ENCODE measurements at places on chromosomes 11 and 22.
A peak's percentile ranks its signal among the peaks of the same experiment; 100 is the strongest.

GRCh38 chr11:57556041-57556440 is 11.4 kb downstream of the UBE2L6 start:
- DNase-seq = no peak

DNA sequence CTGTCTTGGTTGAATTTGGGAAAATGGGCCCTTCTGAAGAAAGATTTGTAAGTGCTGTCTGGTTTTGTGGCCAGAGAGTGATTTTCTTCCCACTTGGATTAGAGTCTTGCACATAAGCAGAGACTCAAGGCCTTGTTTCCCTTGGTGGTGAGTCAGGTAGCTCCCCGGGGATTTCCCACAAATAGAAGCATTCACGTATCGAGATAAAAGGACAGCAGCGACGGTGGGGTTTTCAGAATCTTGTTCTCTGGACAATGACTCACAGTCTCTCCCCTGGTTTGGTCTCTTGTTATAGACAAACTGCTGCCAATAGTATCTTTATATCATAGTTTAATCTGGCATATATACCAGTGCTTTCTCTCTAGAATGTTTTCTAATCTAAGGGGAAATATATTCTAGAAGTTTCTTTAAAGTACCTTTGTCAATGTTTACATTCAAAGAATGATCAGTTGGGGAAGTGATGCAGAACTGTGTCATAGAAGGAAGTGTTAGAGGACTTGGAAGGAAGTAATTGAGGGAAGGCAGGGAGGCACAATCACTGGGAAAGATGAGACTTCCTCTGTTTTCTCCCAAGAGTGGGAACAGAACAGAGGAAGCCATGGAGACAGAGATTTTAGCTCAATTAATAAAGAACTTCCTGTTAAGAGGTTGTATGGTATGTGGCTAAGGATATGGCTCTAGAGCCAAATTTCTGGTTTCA is 18.1 kb downstream of the POLA2 start:
- DNase-seq = no peak

DNA sequence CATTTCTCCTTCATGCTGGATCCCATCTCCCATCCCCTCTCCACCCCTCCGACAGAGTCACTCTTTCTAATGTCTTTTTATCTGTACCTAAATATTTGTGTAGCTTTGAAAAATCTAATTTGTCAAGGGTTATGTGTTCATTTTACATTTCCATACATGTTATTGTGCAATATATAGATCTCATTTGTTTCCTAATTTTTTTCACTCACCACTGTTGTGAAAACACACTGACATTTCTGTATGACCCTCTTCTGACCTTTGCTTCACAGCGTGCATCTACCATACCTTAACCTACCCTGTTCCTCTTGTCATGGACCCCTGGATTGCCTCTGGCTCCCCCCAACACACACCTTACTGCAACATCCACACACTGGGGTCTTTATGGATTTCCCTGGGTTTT is 942.9 kb downstream of the TBC1D22A start:
- DNase-seq = no peak

DNA sequence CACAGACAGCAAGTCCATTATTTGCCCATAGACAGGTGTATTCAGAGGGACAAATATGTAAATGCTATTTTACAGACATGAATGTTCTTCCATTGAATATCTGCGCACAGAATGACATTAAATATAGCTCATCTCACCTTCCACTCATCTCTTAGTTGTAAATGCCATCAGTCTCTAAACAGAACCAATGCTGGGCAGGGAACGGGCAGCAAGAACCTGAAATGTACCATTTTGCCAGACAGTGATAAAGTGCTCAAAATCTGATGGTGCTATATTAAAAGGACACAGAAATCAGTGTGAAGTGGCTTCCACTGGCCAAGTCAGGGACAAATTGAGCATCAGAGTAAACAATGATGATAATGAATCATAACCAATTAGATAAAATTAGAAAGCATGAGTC is 10.0 kb upstream of the OR8B4 start:
- no peak for DNase-seq

GRCh38 chr11:79377406-79377805 is 63.4 kb downstream of the TENM4 start:
- no peak for DNase-seq

GRCh38 chr22:18970176-18970947 is 34.3 kb upstream of the PRODH start:
- DNase-seq = peak; percentile 33

GRCh38 chr22:23279781-23280180 is 99.5 kb downstream of the BCR start:
- DNase-seq = no peak

DNA sequence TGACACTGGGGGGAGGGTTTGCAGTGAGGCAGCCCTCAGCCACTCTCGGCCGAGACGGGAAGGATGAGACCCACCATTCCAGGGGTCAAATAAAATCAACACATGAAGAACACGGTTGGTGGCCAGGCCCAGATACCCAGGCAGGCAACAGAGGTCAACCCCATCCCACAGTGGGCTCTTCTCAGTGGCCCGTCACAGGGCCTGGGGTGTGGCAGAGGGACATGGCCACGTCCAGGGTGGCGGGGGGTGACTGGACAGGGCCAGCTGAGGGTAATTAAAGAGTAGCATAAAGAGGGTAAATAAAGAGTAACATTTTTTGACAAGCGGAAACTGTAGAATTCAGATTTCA is 188.4 kb downstream of the ARHGAP42 start:
- no peak for DNase-seq

DNA sequence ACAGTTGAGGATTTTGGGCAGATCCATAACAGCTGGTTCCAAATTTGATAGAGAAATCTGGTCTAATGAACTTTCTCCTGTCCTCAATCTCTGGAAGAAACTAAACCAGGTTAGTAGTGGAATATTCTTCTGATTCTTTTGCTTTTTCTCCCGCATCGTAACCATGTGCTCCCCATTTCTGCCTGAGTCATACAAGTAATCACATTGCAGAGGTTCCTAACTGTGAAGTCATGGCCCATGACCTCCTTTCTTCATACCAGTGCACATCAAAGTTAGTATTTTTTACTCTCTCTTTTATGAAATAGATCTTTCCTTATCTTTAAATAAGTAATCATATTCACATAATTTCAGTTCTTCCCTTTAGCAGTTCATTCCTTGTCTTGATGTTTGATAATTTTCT is 249.0 kb downstream of the DYNC2H1 start:
- DNase-seq = no peak

DNA sequence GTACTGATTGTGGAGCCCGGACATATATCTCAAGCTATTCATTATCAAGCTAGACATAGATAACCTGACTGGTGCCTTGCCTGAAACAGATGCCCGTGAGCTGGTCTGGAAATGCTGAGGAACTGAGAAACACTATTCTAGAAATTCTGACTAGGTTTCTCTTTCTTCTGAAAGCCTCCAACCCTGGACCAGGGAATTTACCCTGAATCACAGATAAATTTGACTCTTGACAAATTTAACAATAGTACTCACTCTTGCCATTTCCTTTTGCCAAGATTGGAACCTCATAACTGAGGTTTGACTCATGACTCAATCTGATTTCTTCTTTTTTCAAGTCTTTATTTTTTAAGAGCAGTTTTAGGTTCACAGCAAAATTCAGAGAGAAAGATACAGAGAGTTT is 189.6 kb upstream of the SYN3 start:
- DNase-seq = no peak

DNA sequence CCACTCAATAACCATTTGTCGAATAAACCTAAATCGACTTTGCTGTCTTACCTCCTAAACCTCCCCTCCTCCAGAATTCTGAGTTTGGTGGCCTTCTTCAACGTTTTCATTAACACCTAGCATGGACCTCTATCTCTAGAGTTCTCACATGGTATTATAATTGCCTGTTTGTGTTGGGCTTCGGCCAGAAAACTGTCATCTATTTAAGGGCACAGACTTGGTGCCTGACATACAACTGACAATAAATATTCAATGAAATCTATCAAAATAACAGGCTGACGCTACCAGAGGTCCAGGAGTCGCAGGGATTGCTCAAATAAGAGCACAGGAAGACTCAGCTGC is 687 bp downstream of the ALKBH8 start:
- DNase-seq = no peak

GRCh38 chr11:76626921-76627401 is 43.6 kb downstream of the LRRC32 start:
- no peak for DNase-seq

DNA sequence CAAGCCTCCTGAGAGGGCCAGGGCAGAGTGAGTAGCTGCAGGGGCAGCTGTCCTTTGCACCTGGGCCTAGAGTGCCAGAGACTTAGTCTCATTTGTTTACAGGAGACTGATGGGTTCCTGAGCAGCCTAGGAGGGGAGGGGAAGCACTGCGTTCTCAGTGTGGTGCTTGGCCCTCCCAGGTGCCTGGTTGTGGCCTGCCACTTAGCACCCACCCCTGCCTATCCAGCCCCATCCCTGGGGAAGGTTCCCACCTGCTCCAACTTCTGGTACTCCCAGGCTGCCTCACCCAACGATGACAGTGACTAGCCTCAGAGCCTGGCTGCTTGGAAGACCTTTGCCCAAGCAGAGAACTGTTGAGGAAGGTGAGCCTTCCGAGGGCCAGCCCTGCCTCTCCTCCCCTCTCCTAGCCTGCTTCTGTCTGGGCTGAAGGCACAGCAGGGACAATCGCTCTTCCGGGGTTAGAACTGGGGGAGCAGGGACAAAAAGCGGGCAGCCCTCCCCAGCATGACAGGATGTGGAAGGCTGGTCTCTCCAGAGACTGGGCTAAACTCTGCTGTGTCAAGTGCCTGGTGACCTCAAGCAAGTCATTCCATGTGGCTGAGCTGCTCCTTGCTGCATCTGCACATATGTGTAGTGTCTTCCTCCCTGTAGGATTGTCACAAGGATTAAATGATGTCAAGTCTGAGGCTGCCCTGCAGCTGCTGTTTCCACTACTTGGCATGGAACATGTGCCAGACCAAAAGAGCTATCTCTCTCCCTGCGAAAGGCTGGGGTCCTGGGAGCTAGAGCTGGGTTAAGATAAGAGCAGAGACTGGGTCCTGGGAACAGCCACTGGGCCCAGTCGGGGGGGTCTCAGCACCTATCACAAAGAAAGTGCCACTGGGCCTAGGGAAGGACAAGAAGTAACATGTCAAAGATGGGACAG is 9.9 kb downstream of the KCNQ1OT1 start:
- DNase-seq = no peak

DNA sequence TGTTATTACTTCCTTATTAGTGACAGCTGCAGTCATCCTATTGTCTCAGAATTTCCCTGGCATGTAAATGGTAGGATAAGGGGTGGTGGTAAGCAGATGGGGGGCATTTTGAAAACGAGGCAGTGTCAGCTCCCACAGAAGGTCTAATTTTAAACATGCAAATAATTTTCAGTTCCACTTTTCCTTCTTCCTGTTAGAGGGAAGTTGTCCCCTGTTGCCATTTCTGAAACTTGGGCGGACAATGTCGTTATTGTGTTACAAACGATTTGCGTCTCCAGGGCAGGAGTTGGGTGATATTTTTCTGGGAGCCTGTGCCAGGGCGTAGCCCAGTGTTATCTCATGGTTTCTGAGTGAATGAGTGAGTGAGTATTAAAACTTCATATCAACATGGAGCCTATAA is 7.4 kb downstream of the PTPRJ start:
- no peak for DNase-seq

GRCh38 chr11:126162306-126163030 is 49.0 kb downstream of the RPUSD4 start:
- no peak for DNase-seq

DNA sequence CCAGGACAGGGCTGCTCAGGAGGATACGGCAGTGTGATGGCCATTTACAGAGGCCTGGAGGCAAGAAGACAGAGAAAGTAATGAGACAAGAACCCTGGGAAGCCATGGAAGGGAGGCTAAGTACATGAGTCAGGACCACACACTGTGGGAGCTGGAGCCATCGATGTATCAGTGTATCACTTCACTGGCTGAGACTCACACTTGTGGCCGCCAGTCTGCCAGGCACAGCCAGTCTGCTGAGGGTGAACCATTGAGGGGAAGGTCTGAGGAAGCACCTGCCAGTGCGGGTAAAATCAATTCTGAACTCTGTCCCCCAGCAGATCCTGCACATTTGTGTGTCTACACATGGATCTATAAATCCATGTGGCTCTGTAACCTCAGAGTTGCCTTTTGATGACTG is 195.6 kb downstream of the GRIK4 start:
- no peak for DNase-seq

DNA sequence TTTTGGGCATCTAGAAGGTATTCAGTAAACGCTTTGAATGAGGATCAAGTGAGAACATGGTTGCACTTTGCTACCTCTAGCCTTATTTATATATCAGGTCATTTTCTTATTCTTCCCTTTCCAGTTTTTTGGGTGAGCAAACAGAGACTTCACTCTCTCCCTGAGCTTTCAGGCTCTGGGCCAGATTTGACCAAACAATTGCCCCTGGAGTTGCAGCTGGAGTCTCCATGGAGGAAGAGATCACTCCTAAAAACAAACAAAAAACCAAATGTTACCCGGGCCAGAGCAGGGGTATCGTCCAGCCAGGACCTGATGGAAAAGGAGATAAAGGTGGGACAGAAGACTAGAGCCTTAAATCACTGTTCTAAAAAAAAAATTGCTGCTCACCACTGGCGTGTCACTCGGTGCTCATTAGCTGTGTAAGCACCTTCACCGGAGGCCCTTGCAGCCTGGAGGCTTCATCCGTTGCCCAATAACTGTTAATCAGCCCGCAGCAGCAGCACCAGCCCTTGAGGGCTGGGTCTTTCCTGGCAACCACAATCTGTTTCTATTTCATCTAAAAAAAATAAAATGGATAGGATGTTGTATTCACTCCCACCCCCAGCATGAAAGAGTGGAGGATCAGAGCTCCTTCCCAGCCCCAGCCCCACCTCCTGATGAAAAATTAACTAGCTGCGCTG is 125.0 kb downstream of the PKNOX2 start:
- no peak for DNase-seq

- DNase-seq = no peak
These were observed 12.3 kb downstream of the PAX6 start for GRCh38 chr11:31798554-31799434.

DNA sequence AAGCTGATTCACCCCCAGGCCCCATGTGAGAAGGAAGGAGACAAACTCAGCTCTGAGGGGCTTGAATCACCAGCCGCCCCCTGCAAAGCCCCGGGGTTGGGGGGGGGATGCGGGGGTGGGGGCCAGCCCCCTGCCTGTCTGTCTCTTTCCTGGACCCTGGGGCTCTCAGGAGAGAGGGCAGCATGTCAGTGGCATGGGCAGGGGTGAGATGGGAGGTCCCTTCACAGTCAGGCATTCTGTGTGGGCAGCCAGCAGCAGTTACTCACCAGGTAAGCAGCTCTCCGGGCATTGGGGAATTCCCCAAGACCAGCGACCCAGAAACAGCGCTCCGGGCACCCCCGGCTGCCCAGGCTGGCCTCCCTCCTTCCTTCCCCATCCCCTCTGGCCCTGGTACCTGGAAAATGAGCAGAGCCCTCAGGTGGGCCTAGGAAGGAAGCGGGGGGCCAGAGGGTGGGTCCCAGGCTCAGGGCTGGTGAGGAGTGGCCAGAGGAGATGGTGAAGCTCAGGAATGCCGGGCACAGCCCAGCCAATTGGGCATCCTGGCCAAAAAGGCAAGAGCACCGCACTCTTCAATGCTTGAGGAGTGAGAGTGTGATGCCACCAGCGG is 4.2 kb upstream of the LIF start:
- no peak for DNase-seq

GRCh38 chr11:78740199-78741071 is 165.8 kb upstream of the NARS2 start:
- no peak for DNase-seq

GRCh38 chr11:75072582-75072981 is 24.1 kb downstream of the OR2AT4 start:
- no peak for DNase-seq

GRCh38 chr11:103097279-103097678 is 5.3 kb upstream of the DCUN1D5 start:
- DNase-seq = no peak

All from NCI-H2227 treated with DMSO at 0.1 percent for 48 hours (cell line).